ELF-1 (cell line): ENCODE measurements at places on chromosomes 1 and 21.

GRCh38 chr1:154641534-154641933 lies 33.5 kb upstream of the ADAR start:
- DNase-seq, result no peak

GRCh38 chr1:59699227-59699847 lies 115.4 kb upstream of the HOOK1 start:
- peak; percentile 47 for DNase-seq

DNA sequence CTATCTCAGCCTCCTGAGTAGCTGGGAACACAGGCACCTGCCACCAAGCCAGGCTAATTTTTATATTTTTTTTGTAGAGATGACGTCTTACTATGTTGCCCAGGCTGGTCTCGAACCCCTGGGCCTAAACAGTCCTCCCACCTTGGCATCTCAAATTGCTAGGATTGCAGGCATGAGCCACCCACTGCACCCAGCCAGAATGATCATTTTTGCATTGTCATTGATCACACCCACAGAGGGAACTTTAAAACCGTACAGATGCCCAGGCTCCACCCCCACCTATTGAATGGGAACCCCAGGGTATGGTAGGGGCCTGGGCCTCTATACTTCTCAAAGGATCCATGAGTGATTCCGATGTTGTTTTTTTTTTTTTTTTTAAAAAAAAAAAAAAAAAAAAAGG lies 36.7 kb downstream of the ETNK2 start:
- no peak for DNase-seq

DNA sequence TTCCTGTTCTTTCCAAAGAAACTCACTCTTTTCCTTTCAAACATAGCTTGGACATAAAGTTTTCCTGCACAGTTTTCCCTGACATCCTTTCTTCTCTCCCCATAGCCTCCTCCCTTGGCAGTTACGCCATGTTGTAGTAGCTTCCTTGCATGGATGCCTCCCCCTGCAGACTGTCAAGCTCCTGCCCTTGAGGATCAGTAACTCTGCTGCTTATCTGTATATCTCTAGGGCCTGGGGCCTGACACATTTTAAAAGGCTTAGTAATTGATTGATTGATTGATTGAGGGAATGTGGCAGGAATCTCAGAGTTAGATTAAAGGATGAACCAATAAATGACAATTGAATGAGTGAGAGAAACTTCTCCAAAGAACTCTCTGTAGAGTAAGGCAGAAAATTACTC lies 143.7 kb downstream of the NEK7 start:
- peak; percentile 35 for DNase-seq

GRCh38 chr1:168607872-168608428 lies 31.5 kb downstream of the XCL1 start:
- no peak for DNase-seq

GRCh38 chr1:93988634-93989350 lies 79.6 kb upstream of the GCLM start:
- peak; percentile 23 for DNase-seq

GRCh38 chr21:36186081-36186480 lies 29.5 kb downstream of the DOP1B start:
- DNase-seq, result no peak

GRCh38 chr1:37853157-37853556 lies 6.2 kb downstream of the MTF1 start:
- no peak for DNase-seq

DNA sequence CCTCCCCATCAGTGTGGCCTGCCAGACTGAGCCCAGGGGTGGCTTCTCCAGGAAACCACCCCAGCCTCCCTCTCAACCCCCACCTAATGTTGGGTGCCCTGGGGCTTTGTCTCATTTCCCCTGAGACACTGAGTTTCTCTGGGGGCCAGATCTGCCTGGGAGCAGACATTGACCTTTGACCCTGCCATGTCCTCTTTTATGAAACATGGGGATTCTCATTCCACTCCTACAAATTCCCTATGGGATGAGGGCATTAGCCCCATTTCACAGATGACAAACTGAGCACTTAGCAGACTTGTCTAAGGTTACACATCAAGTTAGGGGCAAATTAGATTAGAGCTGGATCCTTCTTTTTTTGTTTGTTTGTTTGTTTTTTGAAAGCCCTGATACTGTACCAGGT lies 24.1 kb downstream of the RHBG start:
- no peak for DNase-seq

DNA sequence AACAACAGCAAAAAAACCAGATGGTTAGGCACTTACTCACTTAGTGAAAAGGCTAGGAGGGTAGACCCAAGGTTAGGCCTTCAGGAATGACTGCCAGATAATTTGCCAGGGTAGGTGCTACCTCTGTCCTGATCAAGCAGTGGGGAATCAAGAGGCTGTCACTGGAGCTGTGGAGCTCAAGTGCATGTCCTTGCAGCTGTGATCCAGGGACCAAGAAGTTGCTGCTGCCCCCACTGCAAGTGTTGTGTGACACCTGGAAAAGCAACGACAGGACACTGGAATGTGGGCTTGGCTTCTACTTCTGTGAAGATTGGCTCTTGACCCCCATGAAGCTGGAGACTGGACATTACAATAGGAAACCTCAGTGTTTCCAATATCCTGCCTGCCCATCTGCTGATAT lies 72.1 kb downstream of the PEX14 start:
- no peak for DNase-seq

- peak; percentile 72 for DNase-seq
Measured at GRCh38 chr1:108816049-108816893, 40.6 kb downstream of the AKNAD1 start.

GRCh38 chr1:35876988-35877387 lies 6.0 kb upstream of the AGO1 start:
- peak; percentile 57 for DNase-seq

- peak; percentile 85 for DNase-seq
Measured at GRCh38 chr1:12615865-12616708, 1.9 kb downstream of the DHRS3 start.

DNA sequence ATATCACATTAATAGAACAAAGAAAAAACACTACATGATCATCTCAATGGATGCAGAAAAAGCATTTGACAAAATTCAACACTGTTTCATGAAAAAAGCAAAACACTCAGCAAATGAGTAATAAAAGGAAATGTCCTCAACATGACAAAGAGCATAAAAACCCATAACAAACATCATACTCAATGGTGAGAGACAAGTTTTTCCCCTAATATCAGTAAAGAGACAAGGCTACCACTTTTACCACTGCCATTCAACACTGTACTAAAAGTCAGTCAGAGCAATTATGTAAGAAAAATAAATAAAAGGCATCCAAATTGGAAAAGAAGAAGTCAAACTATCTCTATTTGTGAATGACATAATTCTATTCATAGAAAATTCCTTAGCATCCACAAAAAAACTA lies 64.3 kb downstream of the ZNF644 start:
- no peak for DNase-seq

GRCh38 chr1:70401974-70402373 lies 9.1 kb upstream of the CTH start:
- DNase-seq, result no peak

- DNase-seq, result no peak
Measured at GRCh38 chr1:246153796-246154212, 353.3 kb downstream of the SMYD3 start.

DNA sequence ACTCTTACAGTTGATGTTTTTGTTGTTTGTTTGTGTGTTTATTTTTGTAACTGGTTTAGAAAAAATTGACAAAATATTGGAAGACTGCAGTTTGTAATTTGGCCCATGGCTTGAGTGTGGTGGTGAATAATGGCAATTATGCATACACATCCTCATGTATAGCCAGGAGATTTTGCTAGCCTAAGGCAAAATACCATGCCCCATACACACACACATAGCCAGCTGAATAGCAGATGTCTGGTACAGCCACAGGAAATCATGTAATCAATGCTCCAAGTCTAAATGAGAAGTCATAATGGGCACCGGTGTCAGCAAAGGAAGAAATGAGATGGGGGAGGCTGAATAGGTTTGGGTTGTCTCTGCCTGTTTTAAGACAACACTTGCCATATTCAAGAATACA lies 135.2 kb upstream of the COA6 start:
- DNase-seq, result no peak

- no peak for DNase-seq
Measured at GRCh38 chr1:30123896-30124295, 599.5 kb downstream of the MATN1 start.

GRCh38 chr1:240567066-240567465 lies 44.9 kb downstream of the GREM2 start:
- DNase-seq, result no peak

DNA sequence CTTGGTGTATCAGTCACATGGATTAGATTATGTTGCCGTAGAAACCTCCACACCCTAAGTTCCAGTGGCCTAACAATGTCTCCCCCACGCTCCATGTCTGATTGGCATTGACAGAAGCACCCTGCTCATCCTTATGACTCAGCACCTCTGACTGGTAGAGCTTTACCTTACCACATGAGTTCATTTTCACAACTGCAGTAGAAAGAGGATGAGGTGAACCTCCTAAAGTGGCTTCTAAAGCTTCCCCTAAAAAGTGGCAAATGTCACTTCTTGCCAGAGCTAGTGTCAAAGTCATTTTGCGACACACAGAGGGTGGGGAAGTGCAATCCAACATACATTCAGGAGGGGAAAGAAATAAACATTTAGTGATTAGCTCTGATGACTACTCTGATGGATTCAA lies 30.6 kb upstream of the LYPD8 start:
- DNase-seq, result no peak

DNA sequence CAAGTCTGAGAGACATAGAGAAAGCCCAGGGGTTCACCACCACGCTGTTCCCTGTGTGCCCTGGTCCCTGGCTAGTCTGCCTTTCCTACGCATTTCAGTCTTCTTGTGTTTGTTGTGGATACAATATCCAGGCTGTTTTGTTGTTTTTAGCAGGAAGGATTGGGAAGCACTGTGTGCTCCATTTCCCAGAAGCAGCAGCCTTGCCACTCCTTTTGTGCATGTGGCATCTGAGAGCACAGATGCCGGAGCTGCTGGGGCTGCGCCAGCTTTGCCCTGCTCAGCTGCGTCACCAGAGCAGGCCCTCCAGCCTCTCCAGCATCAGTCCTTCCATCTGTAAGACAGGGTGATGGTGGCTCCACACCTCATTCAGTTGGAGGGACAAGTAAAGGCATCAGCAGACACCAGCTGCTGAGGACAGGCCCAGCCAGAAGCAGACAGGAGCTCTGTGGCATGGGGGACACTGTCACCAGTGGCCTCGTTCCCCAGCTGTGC lies 94.4 kb upstream of the COL6A1 start:
- DNase-seq, result no peak

- DNase-seq, result no peak
Measured at GRCh38 chr1:179818260-179818659, 59.3 kb downstream of the TOR1AIP2 start.

DNA sequence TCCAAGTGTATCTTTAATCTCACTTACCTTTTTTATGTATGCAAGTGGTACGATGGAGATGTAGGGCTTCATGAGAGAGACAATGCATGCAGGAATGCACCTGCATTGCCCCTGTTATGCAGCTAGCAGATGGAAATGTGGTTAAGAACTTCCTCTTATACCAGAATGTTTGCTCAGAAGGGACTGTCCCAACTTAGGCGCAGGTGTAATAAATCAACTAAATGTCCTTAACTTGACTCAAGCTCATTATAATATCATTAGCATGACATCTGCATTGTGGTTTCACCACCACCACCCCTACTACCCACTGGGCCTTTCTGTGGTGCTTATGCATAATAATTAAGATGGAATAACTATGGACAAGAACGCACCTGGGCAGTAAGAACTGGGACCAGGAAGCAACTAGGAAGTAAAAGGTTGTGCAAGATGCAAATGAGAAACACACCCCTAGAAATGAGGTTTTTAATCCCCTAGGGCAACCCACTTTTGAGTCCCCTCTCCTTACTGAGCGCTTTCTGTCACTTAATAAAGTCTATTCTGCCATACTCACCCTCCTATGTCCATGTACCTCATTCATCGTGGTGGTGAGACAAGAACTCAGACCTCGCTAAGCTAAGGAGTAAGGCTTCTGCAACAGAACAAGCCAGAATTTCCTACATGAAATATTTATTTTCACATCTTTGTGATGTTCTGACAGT lies 1103.3 kb upstream of the B3GALT2 start:
- no peak for DNase-seq

- DNase-seq, result no peak
Measured at GRCh38 chr1:180343921-180344769, 114.1 kb downstream of the LHX4 start.

GRCh38 chr1:181485287-181486097 lies 2.2 kb downstream of the CACNA1E start:
- DNase-seq, result peak; percentile 65

DNA sequence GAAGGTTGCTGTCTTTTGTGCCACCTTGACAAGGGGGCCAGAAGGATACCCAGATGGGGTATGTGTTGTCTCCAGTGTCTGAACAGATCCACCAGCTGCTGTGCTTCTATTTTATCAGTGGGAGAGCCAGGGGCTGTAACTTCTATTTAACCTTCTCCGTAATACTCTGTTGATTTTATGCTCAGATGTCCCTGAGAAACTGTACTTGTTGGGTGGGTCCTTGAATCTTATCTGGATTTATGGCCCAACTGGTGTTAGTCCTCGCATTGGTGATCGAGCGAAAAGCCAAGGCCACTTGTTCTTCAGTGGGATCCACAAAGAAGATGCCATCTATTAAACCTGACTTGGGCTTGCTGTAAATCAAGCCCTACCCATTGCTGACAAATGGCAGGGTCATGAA lies 56.4 kb downstream of the ST6GALNAC3 start:
- DNase-seq, result no peak

DNA sequence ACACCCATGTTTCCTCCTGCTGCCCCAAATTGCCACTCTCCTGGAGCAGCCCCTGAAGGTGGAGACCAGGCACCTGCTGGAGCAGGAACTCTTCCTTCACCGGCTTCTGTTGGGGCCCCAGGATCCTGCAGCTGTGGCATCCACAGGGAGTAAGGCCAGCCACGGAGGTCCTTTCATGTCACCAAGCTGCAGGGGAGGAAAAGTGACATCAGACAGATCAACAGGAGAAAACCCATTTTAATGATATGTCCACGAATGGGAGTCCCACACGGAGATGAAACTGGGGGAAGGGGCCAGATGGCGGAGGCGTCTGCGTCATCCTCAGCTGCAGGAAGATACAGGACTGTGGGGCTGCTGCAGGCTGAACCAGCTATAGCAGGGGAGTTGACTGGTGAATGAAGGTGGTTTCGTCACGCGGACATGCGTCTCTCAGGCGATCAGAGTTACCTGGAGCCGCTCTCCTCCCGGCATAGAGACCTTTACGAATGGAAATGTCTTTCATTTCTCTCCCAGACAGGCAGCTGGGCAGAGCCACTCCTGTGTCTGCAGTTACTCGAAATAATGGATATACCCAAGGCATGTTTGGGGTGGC lies 9.9 kb downstream of the TP73 start:
- DNase-seq, result no peak

- DNase-seq, result peak; percentile 9
Measured at GRCh38 chr1:2210084-2210653, 15.6 kb upstream of the FAAP20 start.

GRCh38 chr1:184296466-184297243 lies 90.2 kb upstream of the C1orf21 start:
- DNase-seq, result peak; percentile 64

GRCh38 chr1:210302501-210302900 lies 26.2 kb upstream of the HHAT start:
- DNase-seq, result no peak

DNA sequence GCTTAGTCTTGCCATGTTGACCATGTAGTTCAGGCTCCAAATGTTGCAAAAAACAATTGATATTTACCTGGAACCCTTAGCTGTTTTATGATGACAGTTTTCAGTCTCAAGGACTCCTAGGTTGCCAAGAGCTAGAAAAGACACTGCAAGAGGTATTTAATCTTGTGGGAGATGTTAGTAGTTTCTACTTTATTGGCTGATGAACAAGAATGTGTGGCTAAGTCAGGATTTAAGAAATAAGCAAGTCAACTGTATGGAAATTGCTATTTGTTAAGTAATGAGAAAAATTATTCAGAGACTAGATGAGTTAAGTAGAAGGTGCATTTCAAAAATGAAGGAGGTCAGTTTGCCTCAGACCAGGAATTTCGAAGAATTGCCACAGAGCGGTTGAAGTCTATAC lies 639.7 kb upstream of the USP24 start:
- no peak for DNase-seq
